HTR-8/SVneo (cell line): ENCODE measurements at places on chromosomes 4 and X.

DNA sequence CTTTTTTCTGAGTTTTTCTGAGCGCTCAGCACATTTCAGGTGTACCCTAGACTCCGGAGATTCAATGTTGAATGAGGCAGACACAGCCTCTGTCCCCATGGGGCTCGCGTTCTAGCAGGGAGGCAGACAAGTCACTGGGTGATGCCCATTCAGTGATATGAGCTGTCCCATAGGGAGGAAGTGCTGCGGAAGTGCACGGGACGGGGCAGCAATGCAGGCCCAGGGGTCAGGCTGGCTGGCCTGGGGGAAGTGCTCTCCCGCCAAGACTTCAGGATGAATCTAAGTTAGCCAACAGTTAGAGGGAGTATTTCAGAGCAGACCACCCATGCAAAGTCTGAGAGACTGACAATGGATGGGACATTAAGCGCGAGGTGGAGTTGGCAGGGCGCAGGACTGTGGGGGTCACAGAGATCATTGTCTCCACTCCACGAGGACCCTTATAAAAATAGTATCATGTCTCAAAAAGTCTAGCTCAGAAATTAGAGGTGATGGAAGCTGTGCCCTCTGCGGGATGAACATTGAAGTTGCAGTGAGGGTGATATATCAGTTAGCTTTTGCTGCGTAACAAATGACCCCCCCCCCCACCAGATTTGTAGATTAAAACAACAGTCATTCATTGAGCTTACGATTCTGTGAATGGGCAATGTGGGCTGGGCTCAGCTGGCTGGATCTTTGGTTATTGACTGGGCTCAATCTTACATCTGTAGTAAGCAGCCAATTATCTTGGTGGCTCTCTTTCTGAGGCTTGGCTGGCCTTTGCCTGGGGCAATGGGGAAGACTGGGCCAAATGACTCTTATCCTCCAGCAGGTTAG is 16.4 kb downstream of the PSAPL1 start:
- no peak for DNase-seq

- no peak for DNase-seq
These were observed 205.9 kb downstream of the STIM2 start for GRCh38 chr4:27066591-27066990.

DNA sequence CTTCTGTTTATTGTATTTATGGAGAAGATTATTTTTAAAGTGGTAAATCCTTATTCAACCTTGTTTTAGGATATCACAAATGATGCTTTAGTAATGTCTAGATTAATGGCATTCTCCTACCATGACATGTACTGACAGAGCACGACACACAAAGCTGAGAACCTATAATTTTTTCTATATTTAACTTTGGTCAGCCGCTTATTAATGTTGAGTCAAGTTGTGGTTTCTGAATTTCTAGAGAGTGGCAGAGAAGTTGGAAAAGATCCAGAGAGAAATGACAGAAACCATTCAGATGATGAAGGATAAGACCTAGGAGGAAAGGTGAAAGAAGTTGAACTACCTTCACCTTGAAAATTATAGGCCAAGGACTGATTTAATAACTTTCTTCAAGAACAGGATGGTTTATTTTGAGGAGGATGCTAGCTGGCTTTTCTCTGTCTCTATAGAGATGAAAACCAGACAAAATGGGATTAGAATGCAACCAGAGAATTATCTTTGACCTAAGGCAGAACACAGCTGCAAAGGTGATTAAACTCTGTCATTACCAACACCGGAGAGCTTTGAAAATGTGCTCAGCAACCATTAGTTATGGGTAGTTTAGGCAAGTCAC is 62.6 kb upstream of the TSPAN5 start:
- DNase-seq, result no peak

DNA sequence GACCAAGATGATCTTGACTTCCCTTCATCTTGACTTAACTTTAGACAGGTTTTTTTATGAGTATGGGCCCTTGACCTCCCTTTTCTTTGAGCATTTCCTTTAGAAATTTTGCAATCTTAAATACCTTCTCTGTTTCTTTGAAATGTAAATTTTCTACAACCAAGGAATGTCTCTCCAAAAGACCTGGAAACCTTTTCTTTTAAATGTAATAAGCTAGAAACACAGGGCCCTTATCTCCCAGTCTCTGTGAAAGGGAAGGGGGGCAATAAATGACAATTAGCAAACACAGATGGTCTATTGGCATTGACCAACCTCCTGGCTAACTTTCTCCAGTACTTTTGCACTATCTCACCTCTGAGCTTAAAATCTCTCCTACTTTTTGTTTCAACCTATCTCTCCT is 144.3 kb upstream of the GK2 start:
- DNase-seq, result no peak

DNA sequence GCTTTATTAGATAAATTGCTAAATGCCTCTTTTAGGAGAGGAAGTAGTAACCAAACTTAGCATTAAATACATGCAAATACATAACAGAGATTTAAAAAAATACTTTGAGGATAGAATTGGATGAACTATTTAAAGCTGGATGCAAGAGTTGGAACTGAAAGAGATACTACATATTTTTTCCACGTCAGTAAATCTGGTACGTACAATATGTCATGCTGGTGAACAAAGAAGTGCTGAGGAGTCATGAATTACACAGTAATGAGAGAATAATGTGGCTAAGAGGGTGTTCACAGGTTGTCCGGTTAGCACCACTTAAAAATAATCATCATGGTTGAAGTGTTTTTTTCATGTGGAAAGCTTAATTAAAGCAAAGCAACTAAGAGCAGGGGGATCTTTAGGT is 184.1 kb upstream of the FRMPD4 start:
- DNase-seq, result no peak

- DNase-seq, result no peak
These were observed 53.5 kb downstream of the HTRA3 start for GRCh38 chr4:8322794-8323704.

GRCh38 chrX:54007682-54008081 is 36.6 kb downstream of the PHF8 start:
- no peak for DNase-seq
